Stimulated activated CD4-positive, alpha-beta T cell treated with anti-CD3 and anti-CD28 coated beads, Interleukin-4, amount 100 ng/mL, for 4 hours (primary cell): ENCODE measurements at places on chromosomes 3 and 15.

DNA sequence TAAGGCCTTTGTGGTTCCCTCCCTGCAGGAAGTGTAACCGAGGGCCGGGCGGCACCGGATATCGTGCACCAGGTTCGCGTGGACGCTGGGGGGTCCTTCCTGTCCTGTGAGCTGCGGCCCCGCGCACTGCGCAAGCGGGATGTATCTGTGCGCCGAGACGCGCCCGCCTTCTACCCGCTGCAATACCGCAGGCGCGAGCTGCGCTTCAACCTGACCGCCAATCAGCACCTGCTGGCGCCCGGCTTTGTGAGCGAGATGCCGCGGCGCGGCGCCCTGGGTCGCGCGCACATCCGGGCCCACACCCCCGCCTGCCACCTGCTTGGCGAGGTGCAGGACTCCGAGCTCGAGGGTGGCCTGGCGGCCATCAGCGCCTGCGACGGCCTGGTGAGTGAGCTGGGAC is 35.9 kb downstream of the SAXO2 start:
- peak; percentile 34 for DNase-seq

- peak; percentile 39 for DNase-seq
Observed at GRCh38 chr15:50247819-50248655, 17.5 kb downstream of the HDC start.

DNA sequence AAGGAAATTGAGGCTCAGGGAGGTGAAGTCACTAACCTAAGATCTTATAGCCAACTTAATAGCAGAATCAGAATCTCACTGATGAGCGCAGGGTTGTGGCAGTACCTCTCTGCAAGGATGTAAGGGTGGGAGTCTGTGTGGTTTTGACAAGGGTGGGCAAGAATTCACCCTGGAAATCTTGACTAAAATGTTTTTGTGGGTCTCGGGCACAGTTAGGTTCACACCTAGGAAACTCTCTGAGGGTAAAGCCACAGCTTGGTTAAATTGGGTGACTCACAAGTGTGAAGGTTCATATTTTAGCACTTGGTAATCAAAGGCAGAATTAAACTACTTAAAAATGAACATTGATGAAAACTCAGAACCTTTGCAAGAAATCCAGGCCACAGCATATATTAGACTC is 178.2 kb upstream of the EOMES start:
- peak; percentile 43 for DNase-seq

GRCh38 chr3:53823026-53823955 is 22.9 kb downstream of the CHDH start:
- DNase-seq: no peak

- no peak for DNase-seq
Observed at GRCh38 chr3:132961991-132962390, 76.2 kb upstream of the TMEM108 start.

- DNase-seq: no peak
Observed at GRCh38 chr3:146524961-146525360, 19.4 kb downstream of the PLSCR1 start.

DNA sequence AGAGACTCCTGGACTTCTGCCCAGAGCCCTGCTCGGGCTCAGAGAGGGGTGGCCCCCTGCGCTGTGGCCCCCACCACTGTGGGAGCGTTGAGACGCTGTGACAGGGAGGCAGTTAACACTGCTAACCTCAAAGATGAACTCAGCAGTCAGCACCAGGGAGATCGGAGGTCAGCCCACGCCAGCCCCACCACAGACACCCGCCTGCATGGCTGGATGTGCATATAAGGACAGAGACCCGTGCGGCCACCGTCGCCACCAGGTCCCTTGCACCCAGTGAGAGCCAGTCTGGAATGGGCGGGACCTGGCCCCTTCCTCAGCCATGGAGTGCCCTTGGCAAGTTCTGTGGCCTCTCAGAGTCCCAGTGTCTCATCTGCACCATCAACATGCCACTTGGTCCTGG is 48.5 kb upstream of the FURIN start:
- DNase-seq: no peak

- DNase-seq: no peak
Observed at GRCh38 chr15:69096196-69096595, 64.2 kb upstream of the GLCE start.

GRCh38 chr3:191141728-191142127 is 57.3 kb upstream of the OSTN start:
- no peak for DNase-seq

GRCh38 chr3:45499529-45499928 is 95.0 kb upstream of the LIMD1 start:
- no peak for DNase-seq

- no peak for DNase-seq
Observed at GRCh38 chr3:64355401-64355807, 130.1 kb upstream of the PRICKLE2 start.

DNA sequence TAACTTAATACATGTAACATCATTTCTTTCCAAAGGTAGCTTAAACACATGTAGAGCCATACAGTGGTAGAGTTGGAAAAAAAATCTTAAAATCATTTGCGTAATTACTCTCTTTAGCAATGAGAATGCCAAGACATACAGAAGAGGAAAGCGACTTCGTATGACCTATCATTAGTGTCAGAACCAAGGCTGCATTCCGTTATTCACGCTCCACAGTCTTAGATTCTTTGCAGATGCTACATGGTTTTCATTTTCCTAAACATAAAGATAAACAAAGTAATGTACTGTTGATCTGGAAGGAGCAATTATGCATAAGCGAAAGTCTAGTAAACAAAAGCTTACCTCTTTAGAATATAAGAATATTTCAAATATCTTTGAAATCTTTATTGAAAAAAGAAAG is 410.3 kb upstream of the TPRG1 start:
- no peak for DNase-seq

DNA sequence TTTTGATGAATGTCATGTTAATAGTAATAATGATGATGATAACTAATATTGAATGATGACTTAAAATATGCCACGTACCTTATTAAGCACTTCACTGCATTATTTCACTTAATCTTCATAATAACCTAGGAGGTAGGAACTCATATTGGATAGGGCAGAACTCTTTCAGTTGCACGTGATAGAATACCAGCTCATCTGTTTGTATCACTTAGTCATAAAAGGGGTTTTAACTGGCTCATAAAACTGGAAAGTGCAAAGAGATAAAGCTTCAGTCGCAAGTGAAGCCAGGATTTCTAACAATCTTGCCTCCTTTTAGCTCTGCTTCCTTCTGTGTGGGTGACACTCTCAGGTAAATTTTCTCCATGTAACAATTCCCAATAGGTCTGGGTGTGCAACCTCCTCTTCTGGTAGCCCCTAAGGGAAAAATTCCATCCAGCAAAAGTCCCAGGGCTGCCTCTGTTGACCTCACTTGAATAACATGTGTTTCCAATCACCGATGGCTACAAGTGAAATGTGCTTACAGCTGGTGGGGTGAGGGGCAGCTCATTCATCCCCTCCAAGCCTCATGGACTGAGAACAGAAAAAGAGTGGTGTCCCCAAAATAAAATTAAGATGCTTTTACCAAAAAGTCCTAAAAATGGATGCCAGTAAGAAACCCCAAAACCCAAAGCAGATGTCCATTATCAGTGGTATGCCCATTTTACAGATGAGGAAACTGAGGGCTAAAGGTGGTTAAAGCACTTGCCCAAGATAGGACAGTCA is 9.3 kb downstream of the GXYLT2 start:
- no peak for DNase-seq

DNA sequence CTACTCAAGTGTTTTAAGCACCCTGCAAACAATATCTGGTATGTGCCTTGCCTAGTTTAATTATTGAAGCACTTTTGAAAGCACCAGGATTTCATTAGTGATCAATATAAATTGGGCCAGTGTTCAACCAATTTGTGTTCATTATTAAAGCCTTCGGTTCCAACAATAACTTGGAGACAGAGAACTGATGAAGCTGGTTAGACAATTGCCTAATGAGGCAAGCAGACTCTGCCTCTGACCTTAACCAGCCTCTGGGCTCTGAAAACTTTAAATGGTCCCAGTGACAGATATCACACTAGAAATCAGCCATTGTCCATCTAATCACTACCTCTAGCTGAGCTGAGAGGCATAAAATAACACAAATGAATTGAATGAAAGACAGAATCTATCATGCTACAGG is 139.9 kb upstream of the CNTN6 start:
- no peak for DNase-seq

DNA sequence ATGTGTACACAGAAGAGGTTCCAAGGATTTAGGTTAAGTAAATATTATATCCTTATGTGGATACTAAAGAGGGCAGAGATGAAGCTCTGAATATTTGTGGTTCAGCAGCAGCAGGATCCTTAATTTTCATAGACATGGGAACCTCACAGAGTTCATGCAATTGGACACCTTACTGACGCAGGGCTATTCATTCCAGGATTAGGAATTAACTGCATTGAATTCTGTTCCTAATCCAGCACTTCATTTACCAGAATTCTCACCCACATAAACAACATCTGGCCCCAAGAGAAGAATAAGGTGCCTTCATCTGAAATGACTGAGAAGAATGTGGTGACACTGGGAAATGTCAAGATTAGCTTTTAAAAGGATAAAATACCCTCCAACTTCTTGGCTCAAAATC is 62.4 kb downstream of the ADAMTS9 start:
- DNase-seq: no peak

DNA sequence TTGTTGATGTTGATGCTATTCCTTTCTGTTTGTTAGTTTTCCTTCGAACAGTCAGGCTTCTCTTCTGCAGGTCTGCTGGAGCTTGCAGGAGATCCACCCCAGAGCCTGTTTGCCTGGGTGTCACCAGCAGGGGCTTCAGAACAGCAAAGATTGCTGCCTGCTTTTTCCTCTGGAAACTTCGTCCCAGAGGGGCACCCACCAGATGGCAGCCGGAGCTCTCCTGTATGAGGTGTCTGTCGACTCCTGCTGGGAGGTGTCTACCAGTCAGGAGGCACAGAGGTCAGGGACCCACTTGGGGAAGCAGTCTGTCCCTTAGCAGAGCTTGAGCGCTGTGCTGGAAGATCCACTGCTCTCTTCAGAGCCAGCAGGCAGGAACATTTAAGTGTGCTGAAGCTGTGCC is 303.2 kb downstream of the ZIC1 start:
- no peak for DNase-seq

DNA sequence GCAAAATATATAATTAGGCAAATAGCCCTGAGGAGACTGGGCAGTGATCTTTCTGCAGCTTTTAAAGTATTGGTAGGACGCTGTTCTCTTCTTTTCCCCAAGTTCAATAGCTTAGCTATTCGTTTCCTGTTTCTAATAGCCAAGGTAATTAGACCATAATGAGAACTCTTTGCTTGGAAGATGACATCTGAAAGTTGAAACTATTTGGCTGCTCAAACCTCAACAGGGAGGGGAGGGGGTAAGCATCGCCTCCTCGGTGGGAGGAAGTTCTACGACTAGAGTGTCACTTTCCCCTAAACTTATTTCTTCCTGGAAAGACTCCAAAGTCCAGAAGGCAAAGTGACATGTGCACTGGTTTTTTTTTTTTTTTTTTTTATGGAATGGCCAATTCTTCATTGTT is 22.8 kb upstream of the ALDH1A3 start:
- no peak for DNase-seq

GRCh38 chr3:126704494-126705214 is 614 bp downstream of the CHCHD6 start:
- no peak for DNase-seq

DNA sequence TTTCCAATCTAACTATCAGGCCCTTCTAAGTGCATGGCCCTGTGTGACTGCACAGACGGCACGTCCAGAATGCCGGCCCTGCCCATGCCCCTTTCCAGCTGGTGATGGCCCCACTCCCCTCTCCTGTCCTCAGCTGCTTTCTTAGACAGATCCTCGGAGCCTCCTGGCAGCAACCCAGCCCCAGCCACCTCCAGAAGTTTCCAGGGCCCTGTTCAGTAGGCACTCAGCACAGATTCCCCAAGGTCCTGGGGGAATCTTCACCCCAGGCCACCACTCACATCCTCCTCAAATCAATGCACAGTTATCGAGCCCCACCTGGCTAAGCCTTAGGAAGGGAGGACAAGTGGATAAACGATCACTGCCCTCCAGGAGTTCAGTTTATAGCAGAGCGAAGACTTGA is 1.4 kb upstream of the CRABP1 start:
- DNase-seq: no peak

DNA sequence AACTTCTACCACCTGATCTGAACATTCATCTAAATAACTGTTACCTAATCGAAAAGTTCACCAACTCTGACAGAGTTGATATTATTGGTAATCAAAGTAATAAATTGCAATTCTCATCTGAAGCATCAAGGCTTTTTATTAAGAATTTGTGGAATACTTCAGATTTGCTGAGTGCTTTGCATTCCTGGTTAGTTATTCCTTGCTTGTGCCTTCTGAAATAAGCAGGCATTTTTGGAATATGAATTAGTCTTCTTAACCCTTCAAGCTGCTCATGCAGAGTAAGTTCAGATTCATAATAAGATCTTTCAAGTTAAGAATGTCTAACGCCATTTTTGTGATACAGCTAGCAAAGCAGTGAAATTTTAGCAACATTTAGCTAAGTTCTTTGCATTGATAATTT is 188.5 kb downstream of the ALCAM start:
- no peak for DNase-seq

- no peak for DNase-seq
Observed at GRCh38 chr3:107660306-107660976, 137.7 kb downstream of the BBX start.

DNA sequence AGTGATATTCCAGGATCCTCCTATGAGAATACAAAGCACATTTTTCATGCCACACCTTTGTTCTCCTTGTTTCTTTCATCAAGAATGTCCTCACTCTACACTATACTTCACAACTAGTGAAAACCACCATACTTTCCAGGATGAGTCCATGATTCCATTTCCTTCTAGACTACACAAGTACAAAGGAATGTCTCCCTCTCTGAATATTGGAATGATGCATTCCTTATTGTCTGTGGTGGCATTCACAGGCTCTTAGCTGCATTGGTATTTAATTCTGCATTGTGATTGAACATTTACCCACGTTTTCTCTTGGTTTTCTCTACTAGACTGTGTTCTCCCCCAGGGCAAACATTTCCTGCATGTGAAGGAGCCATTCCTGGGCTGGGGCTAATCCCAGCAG is 217.5 kb downstream of the RAP2B start:
- DNase-seq: no peak

GRCh38 chr3:197014942-197015575 is 14.6 kb downstream of the MELTF start:
- DNase-seq: no peak

DNA sequence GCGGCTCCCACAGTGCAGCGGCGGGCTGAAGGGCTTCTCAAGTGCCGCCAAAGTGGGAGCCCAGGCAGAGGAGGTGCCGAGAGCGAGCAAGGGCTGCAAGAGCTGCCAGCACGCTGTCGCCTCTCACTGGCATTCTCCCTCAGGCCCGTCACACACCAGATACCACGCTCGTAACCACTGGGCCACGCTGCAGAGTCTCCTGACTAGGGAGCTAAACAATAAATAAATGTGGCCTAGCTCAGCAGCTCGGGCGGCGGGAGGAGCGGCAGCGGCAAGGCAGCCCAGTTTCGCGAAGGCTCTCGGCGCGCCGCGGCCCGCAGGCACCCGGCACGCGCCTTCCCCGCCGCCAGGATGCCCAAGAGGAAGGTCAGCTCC is 55.9 kb upstream of the FAM174B start:
- DNase-seq: no peak
